ENCODE measurements at places on chromosomes 4 and X.

DNA sequence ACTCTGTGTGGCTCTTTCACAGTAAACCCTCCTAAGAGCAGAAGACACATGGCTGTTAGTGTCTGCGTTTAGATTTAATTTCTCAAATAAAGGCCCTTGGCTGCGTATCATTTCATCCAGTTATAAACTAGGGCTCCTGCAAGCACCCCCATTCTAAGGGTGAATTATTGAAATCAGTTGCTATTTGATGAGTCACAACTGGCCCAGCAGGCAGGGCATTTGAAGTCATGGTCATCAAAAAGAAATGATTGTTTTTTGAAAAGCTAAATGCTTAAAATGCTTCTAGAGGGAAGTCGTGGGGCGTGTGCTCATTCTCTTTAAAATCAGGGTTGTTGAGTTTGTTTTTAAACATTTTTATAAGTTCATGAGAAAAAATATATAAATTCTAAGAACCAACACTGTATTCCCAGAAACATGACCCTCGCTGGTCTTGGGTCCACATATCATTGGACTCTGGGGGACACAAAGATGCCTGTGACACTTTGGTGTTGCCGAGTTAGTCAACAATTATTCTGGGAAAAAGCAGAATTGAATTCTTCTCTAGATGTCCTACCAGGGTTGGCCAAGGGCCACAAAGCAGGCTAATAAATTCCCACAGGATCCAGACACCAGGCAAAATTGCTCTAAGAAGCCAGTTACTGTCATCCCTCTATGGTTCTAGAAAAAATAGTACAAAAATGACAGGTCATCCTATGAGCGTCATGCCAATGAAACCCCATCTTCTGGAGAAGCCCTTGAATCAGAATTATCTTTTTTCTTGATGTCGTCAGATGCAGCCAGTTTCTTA lies 99.5 kb upstream of the MYOZ2 start:
- no peak for DNase-seq

DNA sequence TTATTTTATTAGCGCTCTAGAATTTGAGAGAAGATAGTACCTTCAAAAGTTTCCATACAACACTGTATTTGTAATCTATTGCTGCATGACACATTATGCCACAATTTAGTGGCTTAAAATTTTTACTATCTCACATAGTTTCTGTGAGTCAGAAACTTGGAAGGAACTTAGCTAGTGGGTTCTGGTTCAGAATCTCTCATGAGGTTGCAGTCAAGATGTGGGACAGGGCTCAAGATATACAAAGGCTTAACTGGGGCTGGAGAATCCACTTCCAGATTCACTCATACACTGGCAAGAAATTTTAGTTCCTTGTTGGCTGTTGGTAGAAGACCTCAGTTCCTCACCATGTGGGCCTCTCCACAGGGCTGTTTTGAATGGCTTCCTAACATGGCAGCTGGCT lies 11.5 kb upstream of the C4orf54 start:
- DNase-seq = no peak

- no peak for DNase-seq
These were observed 301.7 kb upstream of the TRAM1L1 start for GRCh38 chr4:117387072-117387471.

DNA sequence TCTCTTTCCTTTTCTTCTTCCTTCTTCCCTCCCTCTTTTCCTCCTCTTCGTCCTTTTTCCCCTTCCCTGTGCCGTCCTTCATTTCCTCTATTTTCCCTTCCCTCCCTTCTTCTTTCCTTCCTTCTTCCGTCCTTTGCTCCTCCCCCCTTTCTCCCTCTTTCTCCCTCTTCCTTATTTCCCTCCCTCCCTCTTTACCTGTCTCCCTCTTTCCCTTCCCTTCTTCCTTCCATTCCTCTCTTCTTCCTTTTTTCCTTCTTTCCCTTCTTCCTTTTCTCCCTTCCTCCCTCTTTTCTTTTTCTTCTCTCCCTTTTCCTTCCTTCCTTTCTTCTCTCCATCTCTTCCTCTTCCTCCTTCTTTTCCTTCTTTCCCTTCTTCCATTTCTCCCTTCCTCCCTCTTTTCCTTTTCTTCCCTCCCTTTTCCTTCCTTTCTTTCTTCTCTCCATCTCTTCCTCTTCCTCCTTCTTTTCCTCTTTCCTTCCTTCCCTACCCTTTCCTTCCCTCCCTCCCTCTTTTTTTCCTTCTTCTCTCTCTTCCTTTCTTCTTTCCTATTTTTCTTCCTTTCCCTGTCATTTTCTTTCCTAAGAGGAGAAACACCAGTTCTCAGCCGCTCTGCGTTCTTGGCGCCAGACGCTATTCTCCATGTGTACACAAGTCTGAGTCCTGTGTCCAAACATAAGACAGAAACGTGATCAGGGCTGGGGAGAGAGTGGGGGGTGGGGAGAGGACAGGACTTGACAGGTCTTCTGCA lies 597.1 kb downstream of the MID1IP1 start:
- DNase-seq = no peak

- DNase-seq = no peak
These were observed 18.4 kb downstream of the MAML3 start for GRCh38 chr4:140135529-140136088.

GRCh38 chrX:115192244-115192700 lies 3.1 kb downstream of the RBMXL3 start:
- no peak for DNase-seq

DNA sequence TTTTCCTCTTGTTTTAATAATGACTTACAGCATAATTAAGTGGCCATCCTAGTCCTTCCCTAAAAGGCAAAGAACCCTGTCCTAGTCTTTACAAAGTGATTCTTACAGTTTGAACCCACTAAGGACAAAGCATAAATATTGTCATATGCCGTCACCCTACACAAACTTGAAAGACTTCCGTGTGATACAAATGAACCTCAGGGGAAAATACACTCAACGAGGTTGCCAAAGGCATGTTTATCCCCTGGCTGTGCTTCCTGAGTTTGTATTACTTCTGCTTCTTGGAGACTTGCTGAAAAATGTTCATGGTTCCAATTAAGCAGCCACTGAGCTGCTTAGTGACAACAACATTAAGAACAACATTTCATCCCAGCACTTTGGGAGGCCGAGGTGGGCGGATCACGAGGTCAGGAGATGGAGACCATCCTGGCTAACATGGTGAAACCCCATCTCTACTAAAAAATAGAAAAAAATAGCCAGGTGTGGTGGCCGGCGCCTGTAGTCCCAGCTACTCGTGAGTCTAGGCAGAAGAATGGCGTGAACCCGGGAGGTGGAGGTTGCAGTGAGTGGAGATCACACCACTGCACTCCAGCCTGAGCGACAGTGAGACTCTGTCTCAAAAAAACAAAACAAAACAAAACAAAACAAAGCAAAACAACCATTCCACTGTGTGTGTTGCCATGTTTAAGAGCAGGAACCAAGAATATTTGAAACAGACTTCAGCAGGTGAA lies 16.2 kb downstream of the RASSF6 start:
- DNase-seq = no peak

DNA sequence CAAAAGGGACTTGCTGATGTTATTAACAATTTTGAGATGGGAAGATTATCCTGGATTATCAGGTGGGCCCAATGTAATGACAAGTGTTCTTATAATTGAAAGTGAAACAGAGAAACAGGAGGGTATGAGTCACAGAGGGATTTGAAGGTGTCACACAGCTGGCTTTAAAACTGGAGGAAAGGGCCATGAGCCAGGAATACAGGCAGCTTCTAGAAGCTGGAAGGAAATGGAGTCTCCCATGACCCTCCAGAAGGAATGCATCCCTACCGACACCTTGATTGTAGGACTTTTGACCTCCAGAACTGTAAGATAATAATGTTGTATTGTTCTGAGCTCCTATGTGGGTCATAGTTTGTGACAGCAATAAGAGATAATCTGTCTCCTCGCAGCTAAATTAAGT lies 98.0 kb upstream of the STIM2 start:
- DNase-seq = no peak

DNA sequence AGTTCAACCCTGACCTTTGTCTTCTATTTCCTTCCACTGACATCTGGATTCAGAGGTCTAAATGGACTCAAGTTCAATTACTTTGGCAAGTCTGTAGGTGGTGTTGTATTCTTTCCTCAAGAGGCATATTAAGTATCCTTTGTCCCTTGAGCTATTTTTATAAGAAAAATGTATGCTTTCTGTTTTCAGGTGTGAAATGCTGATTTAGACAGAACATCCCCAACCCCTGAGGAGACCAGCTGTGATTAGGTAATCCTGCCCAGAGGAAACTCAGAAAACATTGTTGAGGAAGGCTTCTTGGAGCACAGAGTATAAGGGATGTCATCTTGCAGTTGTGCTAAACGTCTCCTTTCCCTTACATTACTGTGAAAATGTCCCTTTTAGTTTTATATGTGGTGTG lies 46.6 kb upstream of the EGFL6 start:
- DNase-seq = no peak

DNA sequence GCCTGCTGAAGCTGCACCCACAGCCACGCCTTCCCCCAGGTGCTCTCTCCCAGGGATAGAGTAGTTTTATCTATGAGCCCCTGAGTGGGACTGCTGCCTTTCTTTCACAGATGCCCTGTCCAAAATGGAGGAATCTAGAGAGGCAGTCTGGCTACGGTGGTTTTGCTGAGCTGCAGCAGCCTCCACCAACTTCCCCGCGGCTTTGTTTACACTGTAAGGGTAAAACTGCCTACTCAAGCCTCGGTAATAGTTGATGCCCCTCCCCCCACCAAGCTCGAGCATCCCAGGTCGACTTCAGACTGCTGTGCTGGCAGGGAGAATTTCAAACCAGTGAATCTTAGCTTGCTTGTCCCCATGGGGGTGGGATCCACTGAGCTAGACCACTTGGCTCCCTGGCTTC lies 84.5 kb downstream of the PRKG2 start:
- DNase-seq = no peak

DNA sequence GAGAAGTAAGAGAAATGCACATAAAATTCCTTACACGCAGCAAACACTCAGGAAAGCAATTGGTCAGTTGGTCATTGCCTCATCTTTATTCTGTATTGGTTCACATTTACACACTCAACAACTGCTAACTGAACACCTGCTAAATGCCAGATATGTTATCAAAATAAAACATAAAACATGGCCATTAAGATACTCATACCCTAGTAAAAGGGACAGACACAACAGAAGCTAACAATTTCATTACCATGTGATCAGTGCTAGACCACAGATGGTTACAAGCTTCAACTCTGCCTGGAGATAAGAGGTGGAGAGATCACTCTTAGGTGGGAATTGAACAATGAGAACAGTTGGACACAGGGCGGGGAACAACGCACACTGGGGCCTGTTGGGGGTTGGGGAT lies 26.2 kb downstream of the TEC start:
- no peak for DNase-seq

- no peak for DNase-seq
These were observed 58.8 kb upstream of the MXD4 start for GRCh38 chr4:2320746-2321145.

DNA sequence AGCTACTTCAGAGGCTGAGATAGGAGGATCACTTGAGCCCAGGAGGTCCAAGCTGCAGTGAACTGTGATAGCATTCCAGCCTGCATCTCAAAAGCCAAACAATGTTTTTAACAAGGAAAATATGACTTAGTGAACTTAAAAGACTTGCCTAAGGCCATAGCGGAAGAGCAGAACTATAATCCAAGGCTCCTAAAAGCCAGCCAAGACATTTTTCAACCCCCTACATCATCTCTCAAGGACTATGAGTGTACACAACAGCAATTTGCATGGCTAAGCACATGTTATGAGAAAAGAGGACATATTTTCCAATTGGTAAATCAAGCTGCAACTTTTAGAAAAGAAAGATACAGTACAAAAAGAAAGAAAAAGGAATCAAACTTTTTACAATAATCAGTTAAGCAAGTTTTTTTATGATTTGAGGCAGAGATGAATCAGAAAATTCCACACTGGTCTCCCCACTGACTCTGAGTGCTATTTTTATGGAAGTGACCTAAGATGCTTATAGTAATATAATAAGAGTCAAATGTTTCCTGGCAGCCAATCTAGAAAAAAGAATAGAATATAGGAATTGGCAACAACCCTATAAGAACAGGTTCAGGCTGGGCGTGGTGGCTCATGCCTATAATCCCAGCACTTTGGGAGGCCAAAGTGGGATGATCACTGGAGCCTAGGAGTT lies 9.8 kb upstream of the ACOT9 start:
- DNase-seq = no peak

DNA sequence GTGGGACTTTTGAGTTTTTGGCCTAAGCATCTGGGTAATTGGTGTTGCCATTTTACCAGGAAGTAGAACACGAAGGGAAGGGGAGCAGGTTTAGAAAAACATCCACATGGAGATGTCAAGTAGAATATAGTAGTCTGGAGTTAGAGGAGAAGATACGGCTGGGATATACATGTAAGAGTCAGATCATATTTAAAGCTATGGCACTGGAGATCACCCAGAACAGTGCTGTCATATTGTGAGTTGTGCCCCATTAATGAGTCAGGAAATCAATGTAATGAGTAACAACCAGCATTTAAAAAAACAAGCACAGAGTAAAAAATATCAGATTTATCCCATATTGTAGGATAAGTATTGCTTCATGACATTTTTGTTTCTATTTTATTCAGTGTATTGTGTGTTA lies 4.2 kb downstream of the GSTCD start:
- no peak for DNase-seq

DNA sequence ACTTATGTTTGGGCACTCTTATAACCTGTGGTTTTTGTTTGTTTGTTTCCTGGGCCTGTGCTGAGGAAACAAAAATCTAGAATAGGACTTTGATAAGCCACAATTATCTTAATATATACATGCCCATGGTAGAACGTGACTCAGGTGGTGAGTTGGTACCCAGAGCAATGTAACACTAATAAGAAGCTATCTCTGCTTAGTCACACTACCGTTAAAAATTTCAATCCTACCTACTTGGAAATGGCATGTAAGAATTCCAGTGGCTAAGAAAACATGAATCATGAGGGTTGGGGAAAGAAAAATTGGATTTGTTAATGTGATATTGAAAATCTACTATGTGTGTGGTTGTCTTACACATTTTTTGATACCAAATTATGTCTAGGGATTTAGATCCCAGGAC lies 30.5 kb upstream of the ADGRG2 start:
- no peak for DNase-seq

DNA sequence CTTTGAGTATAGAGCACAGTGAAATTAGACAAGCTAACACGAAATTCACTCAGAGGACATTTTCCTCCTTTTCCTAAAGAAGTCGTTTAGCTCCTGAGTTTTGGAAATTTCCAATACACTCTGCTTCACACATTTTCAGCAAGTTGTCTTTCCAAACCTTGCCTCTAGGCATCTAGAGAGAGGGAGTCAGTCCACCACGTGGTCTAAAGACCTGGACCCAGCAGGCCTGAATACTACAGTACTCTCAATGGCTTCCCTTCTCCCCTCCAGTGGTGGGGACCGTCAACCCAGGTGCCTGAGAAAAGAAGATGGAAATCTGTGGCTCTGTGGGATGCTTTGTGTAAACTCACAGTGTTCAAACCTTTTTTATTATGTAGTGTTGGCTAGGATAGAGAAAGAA lies 13.9 kb upstream of the SCML2 start:
- DNase-seq = no peak

DNA sequence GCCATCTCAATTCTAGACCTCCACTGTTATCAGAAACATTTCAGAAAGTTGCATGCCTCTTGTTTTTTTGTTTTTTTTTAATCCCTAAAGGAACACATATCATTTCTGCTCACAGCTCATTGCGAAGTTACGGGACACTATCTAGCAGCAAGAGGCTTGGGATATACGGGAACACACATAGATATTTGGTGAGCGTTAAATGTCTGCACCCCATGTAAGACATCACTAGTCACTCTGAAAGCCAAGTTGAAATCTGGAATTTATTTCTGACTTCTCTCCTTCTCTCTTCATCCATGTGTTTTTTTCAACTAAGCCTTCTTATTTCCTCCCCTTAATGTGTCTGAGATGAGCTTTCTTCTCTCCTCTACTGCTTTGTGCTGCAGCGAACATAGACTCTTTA lies 683.7 kb downstream of the PDHA2 start:
- no peak for DNase-seq

GRCh38 chrX:154737136-154737535 lies 13.7 kb downstream of the GAB3 start:
- no peak for DNase-seq
